ENCODE measurements at places on chromosomes 16 and 17.

GRCh38 chr17:35804658-35805192, 4.6 kb upstream of the TAF15 start:
- peak; percentile 81 for DNase-seq

- no peak for DNase-seq
These were observed 96.6 kb downstream of the TBC1D16 start for GRCh38 chr17:79939094-79939435.

GRCh38 chr17:78130437-78131101, at the start of gene TMC8:
Gene TMC8 (plus strand): TSS chr17:78130771. CDS start chr17:78131589, 818 bp downstream.
- DNase-seq = no peak

DNA sequence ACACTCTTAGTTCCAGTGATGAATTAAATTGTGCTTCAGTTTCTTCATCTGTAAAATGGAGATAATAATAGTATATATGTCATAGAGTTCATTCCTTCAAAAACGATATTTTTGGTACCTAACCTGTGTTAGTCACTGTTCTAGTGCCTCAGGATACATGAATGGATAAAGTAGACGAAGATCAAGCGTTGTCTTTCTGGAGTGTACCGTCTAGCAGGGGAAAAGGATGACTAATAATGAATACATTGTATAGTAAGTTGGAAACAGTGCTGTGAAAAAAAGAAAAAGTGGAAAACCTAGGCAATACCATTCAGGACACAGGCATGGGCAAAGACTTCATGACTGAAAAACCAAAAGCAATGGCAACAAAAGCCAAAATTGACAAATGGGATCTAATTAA, 8.6 kb downstream of the KRT10 start:
- DNase-seq = peak; percentile 70

DNA sequence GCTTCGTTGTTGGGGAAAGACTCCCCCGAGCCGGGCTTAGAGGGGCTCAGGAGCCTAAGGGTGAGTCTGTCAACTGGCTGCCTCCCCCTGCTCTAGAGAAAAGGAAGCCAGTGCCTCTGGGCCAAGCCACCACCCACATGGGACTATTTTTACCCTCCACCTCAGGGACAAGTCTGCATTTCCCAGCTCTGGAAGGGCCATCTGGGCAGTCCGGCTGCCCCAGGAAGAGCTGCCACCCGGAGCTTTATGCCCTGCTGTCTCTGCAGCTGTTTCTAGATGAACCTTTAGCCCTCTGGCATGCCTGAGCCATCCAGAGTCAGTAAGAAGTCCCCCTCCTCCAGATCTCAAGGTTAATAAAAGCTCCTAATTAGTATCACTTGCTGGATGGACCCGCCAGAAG, 5.3 kb upstream of the RPRML start:
- no peak for DNase-seq

GRCh38 chr16:2960183-2961010, 3.7 kb upstream of the KREMEN2 start:
- DNase-seq = no peak

GRCh38 chr17:39826334-39826733, 37.8 kb downstream of the IKZF3 start:
- DNase-seq = no peak

DNA sequence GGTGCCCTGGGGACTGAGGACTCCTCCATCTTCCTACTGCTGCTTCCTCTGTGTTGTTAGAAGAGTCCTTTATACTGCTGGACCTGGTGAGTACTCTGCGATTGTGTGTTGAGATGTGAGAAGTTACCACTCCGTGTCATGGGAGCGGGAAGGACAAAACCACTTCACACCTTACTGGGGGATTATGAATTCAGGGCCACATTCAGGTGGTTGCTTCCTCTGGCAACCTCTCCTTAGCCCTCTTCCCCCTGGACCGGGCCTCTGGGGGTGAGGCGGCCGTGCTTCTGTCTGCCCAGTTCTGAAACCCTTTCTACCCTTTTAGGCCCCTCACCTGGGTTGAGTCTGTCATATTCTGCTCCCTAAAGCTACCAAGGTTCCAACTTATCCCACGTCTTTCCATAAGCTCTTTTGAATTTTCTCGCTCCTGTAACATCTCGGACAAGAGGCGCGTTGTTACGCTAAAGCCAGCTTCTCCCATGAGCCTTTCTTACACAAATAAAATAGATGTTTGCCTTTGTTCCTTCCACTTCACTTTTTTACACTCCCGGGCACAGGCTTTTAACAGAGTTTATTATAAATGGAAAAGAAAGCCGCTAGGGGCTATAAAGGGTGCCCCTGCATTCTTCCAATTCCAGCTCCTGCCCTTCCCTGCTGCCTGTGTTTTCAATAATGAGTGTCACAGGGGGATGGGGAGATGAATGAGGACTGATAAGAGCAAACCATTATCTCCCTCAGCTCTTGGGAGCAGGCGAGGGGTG, 20.7 kb upstream of the CDH13 start:
- DNase-seq = no peak

DNA sequence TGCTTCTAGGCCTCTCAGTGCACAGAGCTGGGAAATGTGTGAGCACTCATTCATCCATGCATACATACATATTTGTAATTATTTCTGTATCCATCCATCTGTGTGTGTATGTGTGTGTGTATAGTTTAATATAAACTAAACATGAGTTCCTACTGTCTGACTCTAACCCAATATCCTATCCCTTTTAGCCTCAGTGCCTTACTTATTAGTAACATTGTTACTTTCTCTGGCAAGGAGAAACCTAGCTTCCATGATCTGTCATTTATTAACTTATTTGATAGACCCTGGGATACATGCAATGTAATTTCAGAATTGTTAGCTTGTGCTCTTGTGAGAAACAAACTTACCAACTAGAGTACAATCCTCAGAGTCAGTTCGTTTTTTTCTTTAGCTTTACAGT, 59.0 kb upstream of the WSCD1 start:
- DNase-seq = no peak

Data from RPMI7951 (cell line).